ENCODE measurements at places on chromosomes 2 and 18.

- DNase-seq = no peak
These were observed 5.5 kb downstream of the MEX3C start for GRCh38 chr18:51192026-51192425.

DNA sequence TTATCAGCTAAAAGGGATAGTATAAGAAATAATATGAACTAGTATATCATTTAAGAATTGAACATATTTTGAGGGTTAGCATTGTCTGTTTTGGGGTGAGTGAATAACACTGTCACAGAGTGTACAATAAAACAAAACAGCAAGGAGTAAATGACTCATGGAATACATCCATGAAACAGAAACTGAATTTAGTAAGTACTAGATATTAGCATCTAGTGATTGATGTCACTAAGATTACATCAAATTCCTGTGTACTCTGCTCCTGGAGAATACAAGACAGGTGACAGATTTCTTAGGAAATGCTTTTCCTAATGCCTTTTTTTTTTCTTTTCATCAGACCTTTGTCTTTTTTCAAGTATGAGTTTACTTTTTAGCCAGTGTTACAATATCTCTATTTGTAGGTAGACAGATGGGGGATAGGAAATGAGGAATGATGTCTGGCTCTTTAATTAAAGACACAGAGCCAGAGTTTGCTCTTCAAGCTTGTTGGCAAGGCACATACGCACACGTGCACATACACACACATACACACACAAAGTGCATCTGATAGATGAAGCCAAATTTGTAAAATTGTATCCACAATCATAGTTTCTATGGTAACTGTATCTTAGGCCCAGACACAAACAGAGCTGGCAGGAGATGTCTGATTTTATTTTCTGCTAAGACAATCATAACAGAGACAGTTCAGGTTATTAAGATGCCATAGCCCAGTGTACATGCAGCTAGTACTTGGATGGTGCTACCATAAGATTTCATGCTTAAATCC, 138.2 kb upstream of the NRP2 start:
- DNase-seq = no peak

GRCh38 chr2:71534201-71534600, 80.8 kb downstream of the DYSF start:
- no peak for DNase-seq

- no peak for DNase-seq
These were observed 241.1 kb upstream of the VWC2L start for GRCh38 chr2:214169736-214170135.

DNA sequence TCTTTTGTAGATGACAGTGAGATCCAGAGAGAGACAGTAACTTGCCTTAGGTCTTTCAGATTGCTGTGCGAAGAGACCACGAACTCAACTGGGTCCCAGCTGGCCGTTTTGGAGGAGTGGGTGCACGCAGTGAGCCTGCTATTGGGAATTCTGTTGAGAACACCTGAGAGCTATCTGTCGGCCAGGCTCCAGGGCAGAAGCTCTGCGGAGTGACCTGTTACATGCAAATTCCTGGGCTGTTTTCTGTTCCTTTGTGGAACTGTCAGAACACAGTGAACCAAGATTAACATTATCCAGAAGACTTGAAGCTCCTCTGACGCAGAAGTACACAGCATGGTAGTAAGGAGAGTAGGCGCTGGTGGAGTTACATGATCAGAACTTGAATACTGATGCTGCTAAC, 99.5 kb upstream of the LMAN1 start:
- DNase-seq = no peak

DNA sequence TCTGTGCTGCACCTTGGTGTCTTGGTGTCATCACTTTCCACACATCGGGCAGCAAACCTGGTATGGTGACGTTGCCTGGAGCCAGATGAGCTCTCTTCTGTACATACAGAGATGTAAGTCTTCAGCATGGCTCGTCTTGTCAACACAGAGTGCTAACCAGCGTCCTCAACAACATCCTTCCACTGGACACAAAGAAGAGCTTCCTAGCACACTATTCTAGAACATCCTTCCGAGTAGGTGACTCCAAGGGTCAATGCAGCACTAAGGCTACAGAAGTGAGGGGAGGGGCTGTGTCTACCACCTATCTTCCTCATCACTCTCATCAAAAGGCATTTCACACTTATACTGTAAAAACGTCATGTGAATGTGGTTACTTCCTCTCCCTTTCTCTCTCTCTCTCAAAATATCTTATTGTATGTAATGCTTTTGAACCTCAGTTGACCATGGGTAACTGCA, 108.1 kb upstream of the SLC1A4 start:
- DNase-seq = no peak

DNA sequence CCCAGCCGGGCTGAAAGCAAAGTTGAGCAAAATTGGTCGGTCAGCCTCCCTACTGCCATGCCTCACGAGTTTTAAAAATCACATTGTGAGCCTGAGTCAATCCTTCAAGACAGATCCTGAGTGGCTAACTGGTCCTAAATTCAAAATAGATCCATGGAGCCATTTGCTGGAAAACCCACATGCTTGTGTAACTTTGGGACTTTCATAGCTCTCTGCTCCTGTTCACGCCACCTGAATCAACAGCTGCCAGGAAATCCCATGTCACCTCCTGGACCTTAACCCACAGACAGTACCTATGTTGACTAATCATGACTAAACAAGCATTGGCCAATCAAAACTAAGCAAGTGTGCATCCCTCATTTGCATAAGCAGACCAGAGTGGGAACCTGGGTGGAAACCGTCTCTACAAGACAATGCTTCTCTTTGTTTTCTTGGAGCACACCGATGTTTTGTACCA, 42.8 kb upstream of the LDLRAD4 start:
- no peak for DNase-seq

DNA sequence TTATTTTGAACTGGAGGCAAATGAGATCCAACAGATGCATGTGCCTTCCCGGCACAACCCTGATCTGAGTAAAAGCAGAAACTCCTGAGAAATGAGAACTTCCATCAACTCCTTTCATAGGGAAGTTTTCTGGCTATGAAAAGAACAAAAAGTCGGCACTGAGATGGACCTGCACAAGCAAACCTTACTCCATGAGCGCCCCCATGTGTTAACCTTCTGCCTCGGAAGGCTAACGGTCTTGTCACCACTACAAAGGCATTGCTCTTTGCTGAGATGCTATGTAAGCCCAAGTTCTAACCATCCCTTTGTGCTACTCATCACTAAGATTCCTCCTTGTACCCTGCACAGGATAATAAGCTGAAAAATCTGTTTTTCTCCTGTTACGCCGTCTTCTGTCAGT, 57.3 kb upstream of the SULT1C3 start:
- DNase-seq = no peak

DNA sequence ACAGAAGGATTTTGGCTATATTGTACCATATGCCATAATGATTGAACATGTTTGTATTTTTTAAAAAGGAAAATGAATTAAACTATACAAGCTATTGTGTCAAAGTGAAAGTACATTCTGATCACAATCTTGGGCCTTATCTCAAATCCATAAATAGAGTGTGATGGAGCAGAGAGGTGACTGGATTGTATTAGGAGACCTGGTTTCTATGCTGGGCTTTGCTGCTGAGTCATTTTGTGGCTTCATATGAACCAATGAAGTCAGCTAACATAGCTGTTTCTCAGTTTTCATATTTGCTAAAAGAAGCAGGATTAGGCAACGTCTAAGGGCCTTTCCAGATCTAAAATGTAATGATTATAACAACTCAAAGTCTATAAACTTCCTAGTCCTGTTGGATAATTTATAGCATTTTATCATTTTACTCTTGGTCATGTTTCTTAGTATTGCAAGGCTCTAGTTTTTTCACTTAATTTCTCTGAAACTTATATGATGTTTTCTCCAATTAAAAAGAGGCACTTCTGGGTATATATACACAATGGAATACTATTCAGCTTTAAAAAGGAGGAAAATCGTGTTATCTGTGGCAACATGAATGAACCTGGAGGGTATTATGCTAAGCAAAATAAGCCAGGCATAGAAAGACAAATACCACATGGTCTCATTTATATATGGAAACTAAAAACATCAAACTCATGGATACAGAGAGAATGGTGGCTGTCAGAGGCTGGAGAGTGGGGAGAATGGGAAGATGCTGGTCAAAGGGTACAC, 112.3 kb downstream of the MEP1B start:
- DNase-seq = no peak

- DNase-seq = no peak
These were observed 100.0 kb downstream of the TCF4 start for GRCh38 chr18:55487997-55488396.

DNA sequence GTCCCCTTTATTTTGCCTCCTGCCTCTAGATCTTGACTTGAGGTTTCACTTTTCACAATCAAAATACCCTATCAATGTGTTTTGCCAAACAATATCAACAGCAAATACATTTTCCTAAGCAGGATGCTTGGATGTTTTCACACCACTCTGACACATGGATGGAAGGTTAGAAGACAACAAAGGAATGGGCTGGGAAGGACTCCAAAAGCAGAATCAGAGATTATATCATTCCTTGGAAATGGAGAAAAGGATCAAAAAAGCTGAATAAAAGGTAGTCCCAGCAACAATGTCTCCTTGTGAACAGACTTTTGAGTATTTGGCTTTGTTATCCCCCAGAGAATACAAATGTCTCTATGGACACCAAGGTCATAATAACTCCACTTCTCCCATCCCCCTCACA, 170.8 kb downstream of the ETAA1 start:
- no peak for DNase-seq

DNA sequence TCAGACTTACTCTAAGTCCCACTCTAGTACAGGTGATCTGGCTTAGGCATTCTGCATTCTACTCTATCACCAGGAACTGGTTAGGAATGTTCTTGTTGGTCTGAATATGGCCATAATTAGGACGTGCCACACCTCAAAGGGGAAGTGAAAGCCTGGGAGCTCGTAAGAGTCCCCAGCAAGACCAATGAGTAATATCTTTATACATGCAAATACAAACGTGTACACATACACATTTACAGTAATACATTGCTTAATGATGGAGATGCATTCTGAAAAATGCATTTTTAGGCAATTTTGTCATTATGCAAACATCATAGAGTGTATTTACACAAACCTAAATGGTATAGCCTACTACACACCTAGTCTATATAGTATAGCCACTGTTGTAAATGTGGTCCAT, 19.5 kb upstream of the ERCC3 start:
- no peak for DNase-seq

- no peak for DNase-seq
These were observed 34.9 kb downstream of the SUCLG1 start for GRCh38 chr2:84424152-84424551.

- no peak for DNase-seq
These were observed 43.6 kb downstream of the MAP3K20 start for GRCh38 chr2:173119069-173119807.

- no peak for DNase-seq
These were observed 6.8 kb downstream of the FHL2 start for GRCh38 chr2:105391763-105392662.

GRCh38 chr2:26281226-26281625, 36.5 kb downstream of the HADHB start:
- no peak for DNase-seq

Measured in CD4-positive, alpha-beta T cell treated with Interleukin-1 beta for 1 hour (primary cell).